NCI-H774 (cell line): ENCODE measurements at places on chromosomes 1 and 21.

DNA sequence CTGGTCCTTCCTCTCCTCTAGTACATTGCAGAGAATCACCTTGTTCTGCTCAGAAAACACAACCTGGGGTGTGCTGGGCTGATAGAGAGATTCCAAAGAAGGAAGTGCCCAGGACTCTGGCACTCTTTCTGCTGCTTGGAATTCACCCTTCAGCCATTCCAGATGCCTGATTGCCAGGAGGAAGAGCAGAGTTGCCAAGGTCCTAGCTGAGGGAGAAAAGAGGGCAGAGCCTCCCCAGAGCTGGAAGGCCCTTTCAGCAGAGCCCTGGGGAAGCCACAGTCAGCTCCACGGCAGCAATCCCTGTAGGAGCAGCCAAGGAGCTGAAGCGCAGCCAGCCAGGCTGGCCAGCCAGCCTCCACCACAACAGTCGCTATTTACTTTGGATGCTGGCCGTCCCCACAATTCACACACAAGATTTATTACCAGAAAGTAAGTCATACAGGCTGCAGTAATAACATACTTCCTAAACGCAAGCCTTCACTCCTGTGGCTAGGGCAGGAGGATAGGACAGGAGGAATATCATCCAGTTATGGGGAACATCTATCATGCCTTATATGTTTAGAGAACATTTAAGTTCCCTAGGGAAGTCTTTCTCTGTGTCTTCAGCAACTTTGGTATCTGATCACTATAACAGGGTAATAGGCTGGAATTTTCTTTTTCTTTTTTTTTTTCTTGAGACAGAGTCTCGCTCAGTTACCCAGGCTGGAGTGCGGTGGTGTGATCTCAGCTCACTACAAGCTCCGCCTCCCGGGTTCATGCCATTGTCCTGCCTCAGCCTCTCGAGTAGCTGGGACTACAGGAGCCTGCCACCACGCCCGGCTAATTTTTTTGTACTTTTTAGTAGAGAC, 36.6 kb upstream of the SLC44A3 start:
- no peak for DNase-seq

- DNase-seq = no peak
Observed at GRCh38 chr21:44699502-44700001, 2.6 kb downstream of the KRTAP10-12 start.

DNA sequence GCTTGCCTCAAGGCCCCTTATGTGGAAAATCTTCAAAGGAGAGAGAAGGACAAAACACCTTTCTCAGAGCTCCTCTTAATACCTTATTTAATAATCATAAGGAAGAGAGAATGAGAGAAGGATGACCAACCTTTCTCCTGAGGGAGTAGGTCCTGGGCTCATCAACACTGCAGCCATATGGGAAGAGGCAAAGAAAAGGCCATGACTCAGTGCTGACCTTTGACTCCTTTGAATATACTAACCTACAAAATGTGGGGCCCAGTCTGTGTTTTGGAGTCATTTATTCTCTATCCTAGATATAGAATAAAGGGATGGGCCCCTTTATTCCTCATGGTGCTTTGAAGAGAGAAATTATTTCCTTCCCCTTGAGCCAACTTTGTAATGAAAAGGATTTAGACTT, 38.3 kb downstream of the CAMSAP2 start:
- DNase-seq = no peak

- no peak for DNase-seq
Observed at GRCh38 chr1:38118976-38119375, 72.4 kb upstream of the POU3F1 start.

- DNase-seq = no peak
Observed at GRCh38 chr1:240712014-240712731, 100.2 kb upstream of the GREM2 start.

DNA sequence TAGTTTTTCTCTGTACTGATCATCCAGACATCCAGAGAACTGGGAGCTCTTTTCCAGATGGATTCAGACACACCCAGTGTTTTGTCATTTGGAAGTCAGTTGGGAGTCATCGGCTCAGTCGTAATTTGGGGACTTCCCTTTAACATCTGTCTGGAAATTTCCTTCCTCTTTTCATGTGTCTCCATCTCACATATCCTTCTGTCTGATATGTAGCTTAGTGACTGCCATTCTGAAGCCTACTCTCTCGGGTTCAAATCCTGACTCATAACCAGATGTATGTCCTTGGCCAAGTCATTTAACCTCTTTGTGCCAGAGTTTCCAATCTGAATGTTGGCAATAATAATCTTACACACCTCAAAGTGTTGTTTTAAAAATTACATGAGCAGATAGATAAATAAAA, 3.0 kb downstream of the MORC3 start:
- no peak for DNase-seq
